NCI-H187 (cell line): ENCODE measurements at places on chromosomes 1 and 21.

GRCh38 chr1:232627171-232627570, 2.8 kb downstream of the SIPA1L2 start:
- no peak for DNase-seq

DNA sequence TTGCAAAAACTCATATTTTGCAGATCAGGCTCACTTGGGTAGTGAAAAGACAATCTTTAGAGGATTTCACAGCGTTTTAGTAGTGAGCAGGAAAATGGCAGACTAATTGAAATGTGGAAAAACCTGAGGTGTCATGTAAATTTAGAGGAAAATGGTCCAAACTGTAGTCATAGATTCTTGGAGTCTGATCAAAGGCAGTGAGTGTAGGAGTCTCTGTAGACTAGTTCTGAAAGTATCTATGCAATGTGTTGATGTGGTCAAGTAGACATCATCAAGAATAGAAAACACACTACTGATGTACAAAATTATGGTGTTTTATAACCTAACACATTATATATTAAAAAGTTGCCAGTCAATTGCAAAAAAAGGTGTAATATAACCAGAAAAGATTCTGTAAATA, 143.2 kb upstream of the C1orf105 start:
- DNase-seq, result no peak

GRCh38 chr1:29033829-29034466, 89.8 kb downstream of the TMEM200B start:
- no peak for DNase-seq

DNA sequence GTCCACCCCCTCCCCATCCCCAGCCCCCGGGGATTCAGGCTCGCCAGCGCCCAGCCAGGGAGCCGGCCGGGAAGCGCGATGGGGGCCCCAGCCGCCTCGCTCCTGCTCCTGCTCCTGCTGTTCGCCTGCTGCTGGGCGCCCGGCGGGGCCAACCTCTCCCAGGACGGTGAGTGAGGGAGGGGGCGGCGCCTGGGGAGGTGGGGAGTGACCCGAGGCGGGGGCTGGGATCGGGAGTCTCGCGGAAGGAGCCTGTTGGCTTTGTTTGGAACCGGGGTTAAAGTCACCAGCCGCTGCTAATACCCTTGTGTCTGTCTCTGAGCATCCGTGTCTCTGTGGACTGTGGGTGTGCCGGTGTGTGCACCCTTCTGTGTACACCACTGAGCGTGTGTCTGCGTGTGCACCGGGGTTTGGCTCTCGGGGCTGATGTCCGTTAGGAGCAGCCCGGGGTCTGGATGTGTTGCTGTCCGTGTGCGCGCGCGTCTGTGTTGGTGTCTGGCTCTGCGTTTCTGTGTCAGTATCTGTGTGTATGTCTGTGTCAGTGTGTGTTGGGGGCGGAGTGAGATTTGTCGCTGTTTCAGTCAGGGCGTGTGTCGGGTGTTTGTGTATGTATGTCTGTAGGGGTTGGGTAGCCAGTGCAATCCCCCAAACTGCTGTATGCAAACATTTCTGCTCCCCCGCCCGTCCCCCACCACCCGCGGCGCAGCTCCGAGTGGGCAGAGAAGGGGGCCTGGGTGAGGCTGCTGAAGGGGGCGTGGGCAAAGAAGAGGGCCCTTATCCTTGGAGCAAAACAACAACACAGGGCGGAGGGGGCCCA, 480 bp downstream of the CADM3 start:
- no peak for DNase-seq

DNA sequence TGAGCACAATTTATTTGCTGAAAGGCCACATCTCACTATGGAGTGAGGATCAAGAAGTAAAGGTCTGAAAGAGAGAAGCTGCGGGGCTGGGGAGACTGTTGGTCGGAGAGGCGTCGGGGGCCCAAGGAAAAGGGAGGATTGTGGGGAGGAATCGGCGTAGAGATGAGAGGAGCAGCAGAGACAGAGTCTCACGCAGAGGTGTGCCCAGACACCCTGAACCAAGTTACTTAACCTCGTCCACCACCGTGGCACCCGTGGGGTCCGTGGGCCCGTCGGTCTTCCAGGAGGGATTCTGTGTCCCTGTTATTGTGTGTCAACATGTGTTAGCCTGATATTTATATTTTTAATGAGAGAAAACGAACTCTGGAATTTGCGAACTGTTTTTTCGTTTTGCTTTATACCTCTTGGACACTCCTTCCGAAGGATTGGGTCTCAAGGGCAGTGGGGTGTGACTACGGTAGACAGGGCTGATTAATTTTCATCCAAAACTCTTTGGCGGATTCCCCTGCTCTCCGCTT, 3.8 kb upstream of the NBPF1 start:
- DNase-seq, result no peak

GRCh38 chr1:6962996-6963911, 178.0 kb downstream of the CAMTA1 start:
- peak; percentile 96 for DNase-seq

DNA sequence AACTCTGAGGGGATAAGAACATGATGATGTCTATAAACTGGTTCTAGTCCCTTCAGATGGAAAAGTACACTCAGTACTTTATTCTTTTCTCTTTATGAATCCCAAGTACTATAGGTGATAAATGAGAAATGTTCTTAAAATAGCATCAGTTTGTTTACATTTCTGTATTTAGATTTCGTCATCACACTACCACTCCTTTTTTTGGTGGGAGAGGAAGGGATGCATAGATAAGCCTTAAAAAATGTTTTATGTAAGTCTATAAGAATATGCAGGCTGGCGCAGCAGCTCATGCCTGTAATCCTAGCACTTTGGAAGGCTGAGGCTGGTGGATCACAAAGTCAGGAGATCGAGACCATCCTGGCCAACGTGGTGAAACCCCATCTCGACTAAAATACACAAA, 144.8 kb downstream of the USP25 start:
- no peak for DNase-seq

DNA sequence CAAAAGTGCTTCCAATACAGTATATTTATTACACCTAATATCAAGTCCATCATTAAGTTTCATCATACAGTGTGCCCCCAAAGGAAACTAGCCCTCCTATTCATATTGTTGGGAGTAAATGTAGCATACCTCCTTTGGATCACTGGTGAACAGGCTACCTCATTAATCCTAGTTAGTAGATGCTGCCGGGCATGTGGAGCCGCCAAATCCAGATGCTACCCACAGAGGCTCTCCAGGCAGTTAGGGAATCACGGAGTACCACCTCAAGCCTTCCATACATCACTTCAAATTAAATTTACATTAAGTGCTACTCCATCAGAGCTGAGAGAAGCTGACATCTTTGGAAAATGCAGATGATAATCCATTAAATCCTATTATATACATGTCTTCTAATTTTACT, 121.7 kb upstream of the FOXD3 start:
- DNase-seq, result no peak

- no peak for DNase-seq
Measured at GRCh38 chr1:5161372-5161771, 507.0 kb downstream of the AJAP1 start.

- no peak for DNase-seq
Measured at GRCh38 chr1:74197255-74197654, 721 bp downstream of the LRRIQ3 start.

- no peak for DNase-seq
Measured at GRCh38 chr21:27320868-27321267, 354.0 kb upstream of the ADAMTS5 start.

GRCh38 chr1:225980005-225980836, 18.9 kb downstream of the SDE2 start:
- no peak for DNase-seq

DNA sequence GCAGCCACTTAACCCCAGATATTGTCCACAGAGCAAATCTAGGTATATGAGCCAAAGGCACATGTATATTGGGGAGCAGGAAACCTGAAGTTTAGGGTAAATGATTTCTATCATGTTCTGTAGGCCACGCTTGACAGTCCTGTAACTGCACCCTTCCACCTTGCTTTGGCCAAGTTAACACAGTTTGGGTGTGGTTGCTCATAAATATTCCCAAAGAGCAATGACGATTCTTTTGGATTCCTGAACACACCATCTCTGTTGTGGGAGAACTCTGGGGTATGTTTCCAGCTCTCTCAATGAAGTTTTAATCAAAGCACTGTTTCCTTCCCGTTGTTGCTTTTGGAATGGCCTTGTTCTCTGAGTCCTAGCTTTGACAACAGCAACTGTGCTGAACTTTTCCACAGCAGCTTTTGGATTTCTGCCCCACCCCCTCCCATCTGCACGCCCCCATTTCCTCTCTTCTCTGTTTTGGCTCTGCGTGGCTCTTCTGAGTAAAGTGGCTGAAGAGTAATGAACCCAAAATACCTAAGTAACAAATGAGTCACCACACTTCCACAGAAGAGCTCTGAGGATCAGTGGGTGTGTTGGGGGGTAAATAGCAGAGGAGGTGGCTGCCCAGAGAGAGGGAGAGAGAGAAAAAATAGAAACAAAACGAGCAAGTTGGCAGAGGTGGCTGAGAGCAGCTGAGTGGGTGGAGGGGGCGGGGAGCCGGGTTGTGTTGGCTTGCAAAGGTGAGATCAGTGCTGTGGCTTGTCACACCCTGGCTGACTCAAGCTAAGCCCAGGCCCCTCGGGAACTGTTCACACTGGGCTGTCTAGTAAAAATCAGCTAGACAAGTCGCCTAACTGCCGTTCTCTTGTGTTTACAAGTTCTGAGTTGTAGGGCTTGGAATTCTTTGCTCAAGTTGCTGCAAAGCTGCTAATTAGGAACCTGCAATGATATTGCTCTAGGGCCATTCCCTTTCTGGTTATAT, 26.9 kb upstream of the RAP1A start:
- no peak for DNase-seq

- DNase-seq, result no peak
Measured at GRCh38 chr1:41330588-41331545, 30.4 kb upstream of the FOXO6 start.

GRCh38 chr1:5815211-5815610, 177.0 kb downstream of the NPHP4 start:
- DNase-seq, result no peak

GRCh38 chr21:21101911-21102310, 103.7 kb downstream of the NCAM2 start:
- no peak for DNase-seq

- DNase-seq, result no peak
Measured at GRCh38 chr1:248821101-248821500, 4.6 kb downstream of the SH3BP5L start.

GRCh38 chr21:44295646-44296045, 4.2 kb upstream of the PFKL start:
- DNase-seq, result no peak

- DNase-seq, result no peak
Measured at GRCh38 chr1:206469933-206470691, at the start of gene IKBKE. Gene IKBKE, plus strand, starts transcription at chr1:206470476. Its CDS starts 2,752 bp downstream, at chr1:206473228.

- no peak for DNase-seq
Measured at GRCh38 chr1:208184966-208185654, 59.1 kb downstream of the PLXNA2 start.

GRCh38 chr1:183363972-183364371, 54.2 kb downstream of the NMNAT2 start:
- no peak for DNase-seq

DNA sequence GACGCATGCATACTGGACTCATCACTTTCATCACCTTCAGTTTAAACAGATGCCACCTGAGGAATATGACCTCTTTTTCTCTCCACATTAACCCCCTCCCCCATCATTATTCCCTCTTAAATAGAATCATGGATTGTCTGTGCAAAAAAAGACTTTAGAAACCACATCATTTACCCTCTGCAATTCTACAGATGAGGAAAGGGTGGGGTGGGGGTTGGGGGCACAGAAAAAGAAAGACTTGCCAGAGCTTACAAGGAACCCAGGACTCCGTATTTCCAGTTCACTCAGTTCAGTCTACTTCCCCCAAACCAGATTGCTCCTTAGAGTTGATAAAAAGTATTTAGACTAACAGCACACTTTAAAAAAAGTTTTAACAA, 26.2 kb upstream of the NFIA start:
- DNase-seq, result no peak

DNA sequence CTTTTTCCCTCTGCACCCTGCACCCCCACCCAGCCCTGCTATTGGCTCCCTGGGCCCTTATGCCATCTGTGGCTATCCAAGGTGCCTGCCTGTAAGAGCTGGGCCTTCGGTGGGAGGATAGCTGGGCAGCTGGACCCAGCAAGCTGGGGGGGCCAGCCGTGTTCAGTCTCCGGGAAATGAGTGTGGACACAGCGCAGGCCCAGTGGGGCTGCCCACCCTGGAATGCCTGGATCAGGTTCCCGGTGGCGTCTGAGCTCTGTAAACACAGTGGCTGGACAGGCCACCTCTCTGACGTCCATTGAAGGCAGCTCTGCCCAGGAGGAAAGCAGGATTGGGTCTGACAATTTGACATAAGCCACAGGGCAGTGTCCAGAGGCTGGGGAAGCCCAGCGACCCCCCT, 127.8 kb downstream of the FOXD2 start:
- no peak for DNase-seq

DNA sequence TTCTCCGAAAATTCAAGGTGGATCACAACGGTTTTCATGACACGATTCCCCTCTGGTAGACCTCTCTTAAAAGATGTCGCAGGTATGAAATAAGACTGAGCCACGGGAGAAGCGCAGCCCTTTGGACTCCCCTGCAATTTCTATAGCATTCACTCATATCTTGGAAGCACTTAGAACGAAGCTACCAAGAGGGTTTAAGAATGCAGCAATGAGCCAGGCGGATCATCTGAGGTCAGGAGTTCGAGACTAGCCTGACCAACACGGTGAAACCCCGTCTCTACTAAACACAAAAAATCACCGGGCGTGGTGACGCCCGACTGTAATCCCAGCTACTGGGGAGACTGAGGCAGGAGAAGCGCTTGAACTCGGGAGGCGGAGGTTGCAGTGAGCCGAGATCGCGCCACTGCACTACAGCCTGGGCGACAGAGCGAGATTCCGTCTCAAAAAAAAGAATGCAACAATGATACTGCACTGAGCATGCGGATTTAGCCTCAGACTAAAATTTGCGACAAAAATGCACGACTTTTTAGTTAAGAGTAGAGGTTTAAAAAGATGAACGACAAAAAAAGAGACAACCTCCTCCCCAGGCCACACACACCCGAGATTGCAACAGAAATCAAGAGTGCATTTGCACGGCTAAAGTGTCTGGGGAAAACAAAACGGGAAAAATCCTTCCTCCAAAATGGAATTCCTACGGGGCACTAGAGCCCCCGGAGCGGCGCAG, 743 bp downstream of the TOMM20 start:
- no peak for DNase-seq

DNA sequence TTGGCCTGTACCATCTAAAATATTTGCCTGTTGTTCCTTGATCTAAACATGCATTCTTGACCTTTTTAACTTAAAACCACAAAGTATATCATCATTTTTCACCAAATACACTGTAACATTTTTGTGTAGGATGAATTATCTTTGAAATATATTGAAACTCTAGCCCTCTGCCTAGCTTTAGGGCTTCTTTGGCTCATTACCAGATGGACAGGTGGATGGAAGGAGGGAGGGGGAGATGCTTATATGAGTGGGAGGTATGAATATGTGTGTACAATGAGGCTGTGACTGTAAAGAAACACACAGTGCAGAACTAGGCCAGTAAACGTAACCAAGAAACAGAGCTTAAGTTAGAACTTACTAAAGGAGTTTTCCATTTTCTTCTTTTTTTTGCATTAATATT, 118.5 kb downstream of the ESRRG start:
- no peak for DNase-seq

GRCh38 chr1:88890791-88891317, 513 bp downstream of the GTF2B start:
- no peak for DNase-seq

GRCh38 chr21:46207920-46208591, 20.5 kb downstream of the LSS start:
- no peak for DNase-seq

GRCh38 chr1:243748706-243749283, 101.2 kb downstream of the AKT3 start:
- DNase-seq, result no peak
